Liver (tissue), 10 donors: ENCODE measurements at places on chromosomes 11 and 22. TPM values are rescaled to one million over a fixed set of nuclear protein-coding genes. Genes with fewer than 3 reads are reported as not detected.

OR8G5 gene
- polyA plus RNA-seq: not detected

GRCh38 chr22:27992294-27993165 is 73.5 kb upstream of the PITPNB start:
- no peak overlapping the region for H3K4me3 ChIP-seq
- H3K4me1 ChIP-seq: peaks cover 15% of the 10 kb centered on the region
- H3K36me3 ChIP-seq: no peaks in the 10 kb centered on the region
- H3K27ac ChIP-seq: no peak overlapping the region
- H3K27me3 ChIP-seq: no peaks in the 10 kb centered on the region

C11orf87 gene
- polyA plus RNA-seq: not detected

DNA sequence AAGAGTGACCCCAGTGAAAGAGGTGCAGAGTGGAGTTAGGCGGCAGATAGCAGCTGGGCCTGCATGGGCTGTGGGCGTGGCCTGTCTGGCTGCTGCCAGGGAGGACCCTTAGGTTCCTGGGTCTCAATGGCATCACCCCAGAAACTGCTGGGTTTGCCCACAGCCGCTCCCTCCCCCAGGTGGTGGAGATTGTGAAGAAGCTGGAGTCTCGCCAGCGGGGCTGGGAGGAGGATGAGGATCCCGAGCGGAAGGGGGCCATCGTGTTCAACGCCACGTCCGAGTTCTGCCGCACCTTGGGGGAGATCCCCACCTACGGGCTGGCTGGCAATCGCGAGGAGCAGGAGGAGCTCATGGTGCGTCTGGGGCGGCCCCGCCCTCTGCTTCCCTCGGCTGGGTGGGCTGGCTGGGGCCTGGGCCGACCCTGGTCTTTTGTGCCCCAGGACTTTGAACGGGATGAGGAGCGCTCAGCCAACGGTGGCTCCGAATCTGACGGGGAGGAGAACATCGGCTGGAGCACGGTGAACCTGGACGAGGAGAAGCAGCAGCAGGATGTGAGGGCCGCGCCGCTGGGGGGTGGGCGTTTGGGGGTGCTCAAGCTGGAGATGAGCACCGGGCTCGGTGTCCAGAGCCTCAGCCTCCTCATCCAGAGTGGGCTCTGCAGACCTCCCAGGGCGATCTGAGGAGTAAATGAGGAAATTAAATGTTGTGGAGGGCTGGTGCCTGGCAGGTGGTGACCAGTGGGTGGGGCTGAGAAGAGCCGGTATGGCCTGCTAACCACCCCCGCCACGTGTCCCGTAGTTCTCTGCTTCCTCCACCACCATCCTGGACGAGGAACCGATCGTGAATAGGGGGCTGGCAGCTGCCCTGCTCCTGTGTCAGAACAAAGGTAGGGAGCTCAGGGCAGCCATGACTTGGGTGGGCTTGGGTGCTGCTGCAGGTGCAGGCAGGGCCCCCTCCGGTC is 15.0 kb downstream of the SART1 start:
- no peak overlapping the region for H3K4me3 ChIP-seq
- no peaks in the 10 kb centered on the region for H3K27me3 ChIP-seq
- no peak overlapping the region for H3K27ac ChIP-seq

- H3K27me3 ChIP-seq: no peaks in the 10 kb centered on the region
- no peaks in the 10 kb centered on the region for H3K36me3 ChIP-seq
- no peak overlapping the region for H3K4me3 ChIP-seq
- H3K27ac ChIP-seq: no peak overlapping the region
- H3K4me1 ChIP-seq: peaks cover 2% of the 10 kb centered on the region
- DNase-seq: no peak
Observed at GRCh38 chr11:93659841-93660240, 1.6 kb upstream of the CEP295 start.
